ENCODE measurements at places on chromosomes 6 and 20.

DNA sequence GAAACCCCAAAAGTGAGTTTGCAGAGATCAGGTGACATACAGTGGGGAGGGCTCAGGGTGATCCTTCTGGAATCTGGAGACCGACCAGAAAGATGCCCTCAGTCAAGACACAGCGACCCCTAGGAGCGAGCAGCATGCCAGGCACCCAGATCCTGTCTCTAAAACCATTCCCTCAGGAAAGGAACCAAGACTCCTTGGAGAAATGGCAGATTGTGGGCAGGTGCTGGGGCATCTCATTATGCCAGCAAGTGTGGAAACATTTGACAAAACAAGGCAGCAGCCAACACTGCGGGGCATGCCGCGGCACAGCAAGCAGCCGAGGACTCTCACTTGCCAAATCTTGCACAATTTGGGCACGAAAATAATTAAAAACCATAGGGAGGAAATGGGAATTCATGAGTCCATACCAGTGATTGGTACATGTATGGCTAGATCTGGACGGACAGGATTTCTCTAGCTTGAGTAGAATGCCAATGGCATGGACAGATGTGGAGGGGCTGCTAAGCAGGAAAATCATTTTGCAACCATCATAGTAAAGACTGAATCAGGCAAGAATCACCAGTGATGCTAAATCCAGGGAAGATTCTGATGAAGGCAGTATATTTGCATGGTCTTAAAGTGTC, 76.9 kb downstream of the GINS1 start:
- no peak for DNase-seq

GRCh38 chr6:107622269-107622668, 132.4 kb downstream of the SOBP start:
- DNase-seq: no peak

- DNase-seq: no peak
Measured at GRCh38 chr6:76004202-76004601, 68.3 kb downstream of the IMPG1 start.

DNA sequence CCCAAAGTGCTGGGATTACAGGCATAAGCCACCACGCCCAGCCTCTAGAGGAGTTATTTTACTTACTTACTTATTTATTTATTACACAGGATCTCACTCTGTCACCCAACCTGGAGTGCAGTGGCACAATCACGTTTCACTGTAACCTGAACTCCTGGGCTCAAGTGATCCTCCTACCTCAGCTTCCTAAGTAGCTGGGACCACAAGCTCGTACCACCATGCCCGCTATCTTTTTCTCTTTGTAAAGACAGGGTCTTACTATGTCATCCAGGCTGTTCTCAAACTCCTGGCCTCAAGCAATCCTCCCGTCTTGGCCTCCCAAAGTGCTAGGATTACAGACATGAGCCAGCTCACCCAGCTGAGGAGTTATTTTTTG, 1.6 kb upstream of the TRIB3 start:
- DNase-seq: no peak

GRCh38 chr6:148890096-148890495, 143.3 kb downstream of the UST start:
- no peak for DNase-seq
